ENCODE measurements at places on chromosomes 1 and 21. TPM values are rescaled to one million over a fixed set of nuclear protein-coding genes. Genes with fewer than 3 reads are reported as not detected.

DNA sequence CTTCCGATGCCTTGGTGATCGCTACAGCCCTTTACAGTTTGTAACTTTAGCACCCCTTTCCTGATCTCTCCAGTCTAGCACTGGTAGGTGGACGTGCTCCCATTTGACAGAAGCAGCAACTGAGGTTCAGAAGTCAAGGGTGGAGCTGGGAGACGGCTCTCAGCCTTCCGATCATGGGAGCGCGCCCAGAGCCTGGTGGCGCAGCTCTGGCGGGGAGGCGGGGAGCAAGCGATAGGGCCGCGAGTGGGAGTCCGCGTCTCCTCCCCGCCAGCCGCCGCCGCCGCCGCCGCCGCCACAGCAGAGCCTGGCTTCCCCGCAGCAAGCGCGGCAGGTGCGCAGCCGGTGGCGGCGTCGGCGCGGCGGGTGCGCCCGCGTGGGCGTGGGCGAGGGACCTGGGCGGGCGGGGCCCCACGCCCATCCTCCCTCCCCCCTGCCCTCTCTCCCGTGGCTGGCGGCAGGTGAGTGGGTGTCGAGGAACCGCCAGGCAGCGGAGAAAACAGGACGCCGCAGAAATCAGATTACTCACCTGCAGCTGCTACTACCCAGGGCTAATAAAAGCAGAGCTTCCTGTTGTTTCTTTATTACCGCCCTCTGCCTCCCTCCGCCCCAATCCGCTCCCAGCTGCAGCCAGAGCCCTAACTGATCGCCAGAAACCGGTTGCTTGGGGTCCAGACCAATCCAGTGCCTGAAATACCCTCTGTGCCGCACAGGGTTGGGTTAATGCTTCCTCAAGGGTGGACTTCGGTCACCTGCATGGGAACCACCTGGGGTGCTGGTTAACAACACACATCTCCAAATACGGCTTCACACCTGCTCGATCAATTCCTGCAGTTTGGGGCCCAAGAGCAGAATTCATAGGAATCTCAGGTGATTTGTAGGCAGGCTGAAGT lies 60.2 kb upstream of the ID3 start:
- DNase-seq, result no peak

- no peak for DNase-seq
These were observed 685 bp upstream of the RIPPLY3 start for GRCh38 chr21:37005548-37006485.

- no peak for DNase-seq
These were observed 44.1 kb upstream of the DNAJC6 start for GRCh38 chr1:65265296-65265650.

Gene EXO1
- total RNA-seq, result 0.39 TPM

Gene C4BPA
- total RNA-seq, result not detected

Gene GUK1
- total RNA-seq, result 505 TPM
